ENCODE measurements at places on chromosomes 4 and X.
A peak's percentile ranks its signal among the peaks of the same experiment; 100 is the strongest.

DNA sequence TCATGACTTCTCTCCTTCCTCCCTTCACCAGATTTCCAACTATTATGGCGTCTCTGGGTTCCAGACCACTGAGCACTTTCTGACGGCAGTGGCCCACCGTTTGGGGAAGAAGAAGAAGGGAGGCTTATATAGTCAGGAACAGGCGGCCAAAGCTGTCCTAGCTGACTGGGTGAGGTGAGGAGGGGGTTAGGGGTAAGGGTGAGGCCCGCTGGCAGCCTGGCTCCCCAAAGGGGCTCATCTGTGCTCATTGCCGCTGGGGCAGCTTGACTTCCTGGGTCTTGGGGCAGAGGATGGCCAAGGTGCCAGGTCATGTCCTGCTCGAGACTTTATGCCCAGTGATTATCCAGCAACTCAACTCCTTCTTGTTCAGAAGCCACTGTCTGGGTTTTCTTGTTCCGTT, 21.8 kb downstream of the GNL3L start:
- DNase-seq, result no peak

DNA sequence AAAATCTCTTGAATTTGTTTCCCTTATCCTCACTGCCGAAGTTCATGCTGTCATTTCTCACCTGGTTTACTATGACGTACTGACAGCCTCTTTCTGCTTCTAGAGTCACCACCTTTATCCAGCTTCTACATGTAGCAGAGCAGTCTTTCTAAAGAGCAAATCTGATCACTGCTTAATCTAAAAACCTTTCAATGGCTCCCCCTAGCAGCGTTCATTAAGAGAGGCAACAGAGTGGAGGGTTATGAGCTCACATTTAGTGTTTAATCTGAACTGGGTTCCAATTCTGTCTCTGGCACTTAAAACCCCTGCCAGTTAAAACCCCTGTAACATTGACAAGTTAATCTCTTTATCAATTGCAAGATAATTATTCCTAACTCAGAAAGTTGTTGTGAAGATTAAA, 4.4 kb downstream of the RBPJ start:
- no peak for DNase-seq

DNA sequence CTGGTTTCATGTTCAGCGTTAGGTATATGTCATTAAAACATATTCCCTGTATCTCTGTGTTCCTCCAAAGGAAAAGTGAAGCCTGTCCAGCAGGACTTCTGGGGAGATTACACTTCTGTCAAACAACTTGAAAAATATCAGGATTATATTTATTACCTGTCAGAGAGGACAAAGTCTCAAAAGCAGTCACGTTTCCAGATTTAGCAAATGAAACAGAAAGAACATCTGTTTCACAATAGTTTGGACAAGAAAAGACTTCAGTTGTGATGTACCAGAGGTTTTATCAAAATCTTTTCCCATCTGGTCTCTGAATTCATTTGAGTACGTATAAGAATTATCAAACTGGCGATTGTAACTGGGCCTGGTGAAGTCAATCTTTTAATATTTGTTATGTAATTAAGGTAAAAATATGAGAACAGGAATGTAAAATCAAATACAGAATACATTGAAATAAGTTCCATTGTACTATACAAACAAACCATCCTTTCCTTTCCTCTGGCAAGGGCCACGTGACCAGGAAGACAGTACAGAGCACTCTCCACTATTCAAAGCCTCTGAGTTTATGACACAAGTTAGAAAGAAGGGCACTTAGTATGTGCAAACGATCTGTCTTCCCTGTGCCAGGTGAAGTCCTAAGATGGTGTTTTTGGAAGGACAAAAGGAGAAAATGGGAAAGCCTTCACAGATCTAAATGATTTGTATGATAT, 3.2 kb downstream of the CASP3 start:
- no peak for DNase-seq

- no peak for DNase-seq
Measured at GRCh38 chr4:155999725-156000124, 46.1 kb upstream of the CTSO start.

GRCh38 chrX:50097071-50097470, 103.7 kb downstream of the AKAP4 start:
- DNase-seq, result no peak

GRCh38 chr4:89837385-89837992, 528 bp upstream of the SNCA start:
- peak; percentile 25 for DNase-seq

DNA sequence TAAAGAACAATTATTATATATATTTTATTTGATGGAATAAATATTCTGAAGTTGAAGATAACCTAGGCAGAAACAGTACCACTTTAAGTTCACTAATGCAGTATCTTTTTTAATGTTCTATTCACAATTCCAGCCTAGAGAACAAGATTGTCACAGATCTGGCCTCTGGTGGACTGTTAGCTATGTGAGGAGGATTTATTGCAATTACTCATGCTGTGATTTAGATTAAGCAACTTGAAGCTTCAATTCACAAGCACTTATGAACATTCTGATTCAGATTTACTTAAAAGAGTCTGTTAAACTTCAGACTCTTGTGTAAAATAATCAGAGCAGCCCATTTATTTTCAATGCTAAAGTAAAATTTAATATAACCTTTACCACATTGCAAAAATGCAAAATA, 1489.8 kb downstream of the STIM2 start:
- DNase-seq, result no peak

- DNase-seq, result no peak
Measured at GRCh38 chr4:139594591-139595185, 38.7 kb upstream of the SETD7 start.

DNA sequence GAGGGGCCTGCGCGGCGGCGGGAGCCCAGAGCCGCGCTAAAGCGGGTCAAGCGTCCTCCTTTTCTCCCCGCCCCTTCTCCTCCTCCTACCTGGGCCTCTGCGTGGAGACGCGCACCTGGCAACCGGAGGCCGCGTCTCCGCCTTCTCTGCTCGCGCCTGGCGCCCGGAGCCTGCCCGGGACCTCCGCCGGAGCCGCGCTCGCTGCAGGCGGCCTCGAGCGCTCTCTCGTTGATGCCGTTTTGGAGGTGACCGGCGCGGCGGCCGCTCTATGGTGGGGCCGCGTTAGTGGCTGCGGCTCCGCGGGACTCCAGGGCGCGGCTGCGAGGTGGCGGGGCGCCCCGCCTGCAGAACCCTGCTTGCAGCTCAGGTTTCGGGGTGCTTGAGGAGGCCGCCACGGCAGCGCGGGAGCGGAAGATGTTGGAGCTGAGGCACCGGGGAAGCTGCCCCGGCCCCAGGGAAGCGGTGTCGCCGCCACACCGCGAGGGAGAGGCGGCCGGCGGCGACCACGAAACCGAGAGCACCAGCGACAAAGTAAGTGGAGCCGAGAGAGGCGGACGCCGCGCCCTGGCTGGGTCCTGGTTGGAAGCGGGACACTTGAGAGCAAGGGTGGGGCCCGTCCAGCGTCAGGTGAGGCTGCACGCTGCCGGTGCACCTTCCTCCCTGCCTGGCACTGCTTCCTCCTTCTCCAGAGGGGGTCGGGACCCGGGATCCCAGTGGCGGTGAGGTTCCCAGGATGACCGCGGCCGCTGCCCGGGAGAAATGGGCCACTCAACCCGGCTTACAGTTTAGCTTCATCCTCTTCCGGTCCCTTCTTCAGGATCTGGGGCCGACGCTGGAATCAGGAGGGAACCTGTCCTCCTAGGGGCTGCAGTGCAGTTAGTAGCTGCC, at the start of gene CDS1:
TSS of gene CDS1 (plus strand) at position 140 of the 888 bp plus-strand sequence. CDS start at position 415, 275 bp downstream.
- peak; percentile 41 for DNase-seq

DNA sequence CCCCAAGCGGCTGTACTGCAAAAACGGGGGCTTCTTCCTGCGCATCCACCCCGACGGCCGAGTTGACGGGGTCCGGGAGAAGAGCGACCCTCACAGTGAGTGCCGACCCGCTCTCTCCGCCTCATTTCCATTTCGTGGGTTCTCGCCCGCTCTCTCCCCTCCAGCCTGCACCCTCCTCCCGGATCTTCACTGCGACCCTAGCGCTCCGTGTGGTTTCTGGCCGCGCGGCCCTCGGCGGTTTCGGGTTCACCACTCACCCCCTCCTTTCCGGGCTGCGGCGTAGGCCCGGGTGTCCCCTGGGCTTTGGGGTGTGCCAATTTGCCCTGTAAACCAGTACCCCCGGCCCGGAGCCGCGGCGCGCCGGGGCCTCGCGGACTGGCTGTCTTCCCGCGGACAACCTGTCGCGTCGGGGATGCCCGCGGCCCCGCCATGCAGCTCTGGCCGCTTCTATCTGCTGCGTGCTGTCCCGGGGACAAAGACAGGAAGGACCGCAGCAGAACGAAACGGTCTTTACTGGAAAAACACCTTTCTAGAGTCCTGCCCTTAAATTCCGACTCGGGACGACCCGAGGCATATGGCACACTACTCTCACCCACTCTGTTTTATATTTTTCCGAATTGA, 737 bp downstream of the FGF2 start:
- DNase-seq, result peak; percentile 67

DNA sequence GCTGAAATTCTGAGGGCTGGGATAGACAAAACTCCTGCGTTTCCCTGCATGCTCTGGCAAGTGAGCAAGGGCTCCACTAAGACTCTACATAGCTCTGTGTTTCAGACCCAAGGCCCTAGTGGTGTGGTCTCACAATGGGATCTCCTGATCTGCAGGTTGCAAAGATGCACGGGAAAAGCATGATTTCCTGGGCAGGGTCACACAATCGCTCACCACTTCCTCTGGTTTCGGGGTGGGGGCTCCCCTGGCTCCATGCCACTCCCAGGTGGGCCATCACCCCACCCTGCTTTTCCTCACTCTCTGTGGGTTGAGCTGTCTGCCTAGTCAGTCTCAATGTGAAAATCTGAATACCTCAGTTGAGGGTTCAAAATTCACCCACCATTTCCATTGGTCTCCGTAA, 111.5 kb downstream of the KLF8 start:
- no peak for DNase-seq

- DNase-seq, result no peak
Measured at GRCh38 chr4:146381263-146381872, 140.4 kb downstream of the SLC10A7 start.

All from GM12891 (cell line).